ENCODE measurements at places on chromosomes 13 and 19. TPM values are rescaled to one million over a fixed set of nuclear protein-coding genes. Genes with fewer than 3 reads are reported as not detected.

ZNF418 gene
- 5.9 TPM for total RNA-seq

KLK15 gene
- total RNA-seq = not detected

ZNF829 gene
- 2.6 TPM for total RNA-seq

HPN gene
- total RNA-seq = not detected

GAPDHS gene
- not detected for total RNA-seq

B3GNT8 gene
- 0.88 TPM for total RNA-seq

HIPK4 gene
- total RNA-seq = 0.14 TPM

CBARP gene
- total RNA-seq = 9.7 TPM

PDCD5 gene
- total RNA-seq = 114 TPM

DIS3 gene
- total RNA-seq = 42.5 TPM

KCNRG gene
- total RNA-seq = 7.4 TPM

PLVAP gene
- total RNA-seq = not detected

MAMSTR gene
- total RNA-seq = 0.55 TPM

ANKRD24 gene
- 2.9 TPM for total RNA-seq

PLIN5 gene
- total RNA-seq = not detected

WTIP gene
- 46.4 TPM for total RNA-seq

POSTN gene
- 20.1 TPM for total RNA-seq

TMPRSS9 gene
- total RNA-seq = not detected

ELSPBP1 gene
- not detected for total RNA-seq

ATCAY gene
- not detected for total RNA-seq

MAG gene
- not detected for total RNA-seq

ZNF223 gene
- total RNA-seq = 4.7 TPM

LGALS14 gene
- total RNA-seq = not detected

TEX26 gene
- total RNA-seq = not detected

CEACAM20 gene
- total RNA-seq = not detected

ZNF541 gene
- 0.89 TPM for total RNA-seq

FUT6 gene
- not detected for total RNA-seq

VSTM2B gene
- total RNA-seq = not detected

CD33 gene
- not detected for total RNA-seq

KASH5 gene
- not detected for total RNA-seq

KLF16 gene
- 14.7 TPM for total RNA-seq

PSG11 gene
- not detected for total RNA-seq

KLK10 gene
- not detected for total RNA-seq
